Adrenal gland (tissue), 19 donors: ENCODE measurements at places on chromosomes 13 and 19. TPM values are rescaled to one million over a fixed set of nuclear protein-coding genes. Genes with fewer than 3 reads are reported as not detected.

- no peak for DNase-seq
These were observed 34.5 kb upstream of the FAM216B start for GRCh38 chr13:42746866-42747265.

ZNF729 gene
- total RNA-seq, result not detected

FCER2 gene
- total RNA-seq, result not detected

- no peak for DNase-seq
These were observed 1519.9 kb upstream of the MIR17HG start for GRCh38 chr13:89827552-89827951.

DNA sequence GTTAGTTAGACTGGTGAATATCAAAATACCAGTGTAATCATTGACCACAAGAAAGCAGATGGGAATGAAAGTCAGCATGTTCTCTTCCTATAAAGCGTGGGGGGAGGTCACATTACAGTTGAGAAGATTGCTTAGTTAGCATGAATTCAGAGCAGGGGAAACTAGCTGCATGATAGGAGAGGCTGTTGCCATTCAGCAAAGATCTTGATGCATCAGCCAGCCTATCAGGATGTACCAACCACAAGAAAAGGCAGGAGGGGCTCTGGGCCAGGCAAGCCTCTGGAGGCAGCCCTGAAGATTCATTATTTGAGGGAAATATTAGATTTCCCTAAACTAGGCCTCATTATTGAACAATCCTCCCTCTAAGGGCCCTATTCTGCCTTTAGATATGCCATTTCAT is 5.0 kb upstream of the MTMR6 start:
- DNase-seq, result no peak
